Activated CD4-positive, alpha-beta T cell treated with anti-CD3 and anti-CD28 coated beads for 36 hours (primary cell): ENCODE measurements at places on chromosomes 2 and 18.

- no peaks in the 10 kb centered on the region for H3K4me1 ChIP-seq
- H3K36me3 ChIP-seq = no peaks in the 10 kb centered on the region
- DNase-seq = no peak
- no peak overlapping the region for H3K27ac ChIP-seq
These were observed 555.2 kb downstream of the CNTNAP5 start for GRCh38 chr2:124580263-124580662.

GRCh38 chr2:67997903-67998302 is 64.9 kb downstream of the C1D start:
- H3K4me1 ChIP-seq = no peaks in the 10 kb centered on the region
- no peaks in the 10 kb centered on the region for H3K36me3 ChIP-seq
- peaks cover 19% of the 10 kb centered on the region for H3K27me3 ChIP-seq

DNA sequence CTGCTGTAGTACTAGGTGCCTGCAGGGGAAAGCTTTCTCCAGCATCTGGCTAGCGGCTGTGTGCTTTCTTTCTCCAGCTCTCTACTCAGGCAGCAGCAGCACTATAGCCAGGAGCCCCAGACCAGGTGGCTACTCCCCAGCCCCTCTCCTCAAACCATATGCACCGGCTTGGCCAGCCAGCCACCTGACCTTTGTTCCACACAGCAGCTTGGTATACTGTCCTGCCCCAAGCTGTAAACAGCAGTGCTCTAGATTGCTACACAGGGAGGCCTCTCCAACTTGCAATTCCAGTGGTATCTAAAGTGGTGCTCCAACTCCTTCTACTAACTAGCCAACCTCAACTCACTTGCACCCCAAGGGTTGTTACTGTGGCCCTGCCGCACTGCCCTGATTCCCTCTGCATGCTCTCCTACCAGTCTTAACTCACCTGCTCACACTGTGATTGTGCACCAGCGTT is 19.6 kb downstream of the LDAH start:
- H3K27ac ChIP-seq = no peak overlapping the region
- H3K36me3 ChIP-seq = peaks cover 10% of the 10 kb centered on the region

GRCh38 chr2:194907569-194907968 is 749.5 kb upstream of the SLC39A10 start:
- no peak overlapping the region for H3K27ac ChIP-seq
- no peaks in the 10 kb centered on the region for H3K36me3 ChIP-seq
- no peaks in the 10 kb centered on the region for H3K4me1 ChIP-seq
- no peak overlapping the region for H3K4me3 ChIP-seq
- no peaks in the 10 kb centered on the region for H3K27me3 ChIP-seq

DNA sequence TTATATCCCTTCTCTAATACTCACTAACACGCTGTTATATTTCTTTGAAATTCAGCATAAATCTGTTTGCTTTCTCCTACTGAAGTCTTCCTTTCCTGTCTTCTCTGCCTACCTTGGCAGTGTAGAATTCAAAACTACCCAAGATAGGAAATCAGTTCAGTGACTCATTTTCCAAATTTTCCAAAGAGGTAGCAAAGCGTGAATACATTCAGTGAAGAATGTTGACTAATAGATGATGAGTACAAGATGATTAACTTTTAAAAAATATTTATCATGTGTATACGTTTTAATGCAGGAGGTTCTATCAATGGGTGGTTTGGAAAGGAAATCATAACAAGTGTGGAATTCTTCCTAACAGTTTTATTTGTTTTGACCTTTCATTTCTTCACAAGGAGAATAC is 201.9 kb upstream of the SLC8A1 start:
- H3K36me3 ChIP-seq = no peaks in the 10 kb centered on the region
- no peaks in the 10 kb centered on the region for H3K4me1 ChIP-seq
- H3K4me3 ChIP-seq = no peak overlapping the region
- no peaks in the 10 kb centered on the region for H3K27me3 ChIP-seq

DNA sequence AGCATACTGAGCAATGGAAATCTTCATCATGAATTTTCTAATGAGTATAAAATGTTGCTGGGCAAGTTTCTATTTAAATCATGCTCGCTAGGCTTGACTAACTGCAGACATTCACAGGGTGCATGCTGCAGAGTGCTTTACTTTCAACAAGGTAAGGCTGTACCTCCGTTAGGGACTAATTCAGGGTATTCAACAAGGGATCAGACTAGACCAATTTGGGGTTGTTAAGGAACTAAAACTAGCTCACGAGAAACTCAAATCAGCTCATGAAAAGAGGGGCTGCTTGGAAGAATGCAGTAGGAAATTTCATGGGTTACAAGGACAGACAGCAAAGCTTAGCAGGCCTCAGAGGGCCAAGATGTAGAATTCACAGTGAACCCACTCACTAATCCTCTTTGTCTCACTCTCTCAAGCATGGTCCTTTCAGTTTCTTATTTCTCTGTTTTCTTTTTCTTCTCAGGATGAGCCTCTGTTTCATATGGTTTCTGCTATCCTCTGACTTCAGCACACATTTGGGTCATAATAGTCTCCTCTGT is 2.2 kb downstream of the MYO3B start:
- no peaks in the 10 kb centered on the region for H3K36me3 ChIP-seq
- no peak overlapping the region for H3K4me3 ChIP-seq
- no peaks in the 10 kb centered on the region for H3K27me3 ChIP-seq
- H3K27ac ChIP-seq = no peak overlapping the region

DNA sequence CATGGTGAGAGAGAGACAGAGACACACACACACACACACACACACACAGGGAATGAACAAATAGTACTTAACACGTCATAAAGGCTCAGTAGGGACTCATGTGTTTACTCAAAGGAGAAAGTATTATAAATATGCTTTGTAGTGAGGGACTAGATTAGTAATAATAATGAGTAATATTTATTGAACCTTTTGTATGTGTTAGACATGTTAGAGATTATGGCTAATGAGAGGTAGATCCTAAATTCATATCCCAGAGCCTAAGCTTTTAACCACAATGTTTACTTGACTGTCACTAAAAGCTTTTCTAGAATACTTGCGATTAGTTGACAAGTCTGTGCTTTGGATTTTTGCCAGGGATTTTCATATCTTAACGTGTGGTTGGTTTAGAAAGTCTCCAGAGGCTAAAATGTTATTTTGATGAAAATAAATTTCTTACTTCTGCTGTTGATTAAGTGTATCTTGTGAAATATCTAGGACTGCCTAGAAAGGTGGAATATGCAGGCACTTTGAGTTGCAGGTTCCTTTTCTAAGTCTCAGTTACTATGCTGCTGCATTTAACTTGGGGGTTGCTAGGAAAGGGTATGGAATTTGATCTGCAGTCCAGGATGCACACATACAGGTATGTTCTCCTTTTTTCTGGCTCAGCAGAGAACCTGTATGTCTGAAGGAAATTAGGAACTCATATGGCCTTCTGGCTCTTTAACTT is 64.5 kb downstream of the UBR3 start:
- H3K27ac ChIP-seq = no peak overlapping the region
- peaks cover 8% of the 10 kb centered on the region for H3K36me3 ChIP-seq
- H3K4me3 ChIP-seq = no peak overlapping the region
- H3K4me1 ChIP-seq = no peaks in the 10 kb centered on the region
- H3K27me3 ChIP-seq = no peaks in the 10 kb centered on the region
- DNase-seq = no peak

- H3K27me3 ChIP-seq = no peaks in the 10 kb centered on the region
- H3K4me1 ChIP-seq = peaks cover 8% of the 10 kb centered on the region
- H3K36me3 ChIP-seq = peaks cover 38% of the 10 kb centered on the region
- peak overlapping the region; percentile 20 for H3K27ac ChIP-seq
- no peak overlapping the region for H3K4me3 ChIP-seq
These were observed 162.2 kb upstream of the PGAP1 start for GRCh38 chr2:197088694-197089093.

DNA sequence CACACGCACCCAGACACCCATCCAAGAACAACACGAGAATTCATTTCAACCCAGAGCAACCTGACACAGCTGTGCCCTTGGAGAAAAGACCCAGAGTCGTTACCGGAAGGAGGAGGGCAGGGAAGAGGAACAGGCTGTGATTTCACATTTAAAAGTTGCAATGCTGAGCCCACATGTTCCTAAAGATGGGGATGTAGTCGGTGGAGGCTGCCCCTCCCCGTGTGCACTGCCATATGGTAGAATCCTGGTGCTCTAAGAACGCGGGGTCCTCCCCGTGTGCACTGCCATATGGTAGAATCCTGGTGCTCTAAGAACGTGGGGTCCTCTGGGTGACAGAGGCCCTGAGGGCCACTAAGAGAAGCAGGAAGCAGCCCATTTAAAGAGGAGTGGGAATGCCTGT is 10.9 kb downstream of the MTERF4 start:
- no peaks in the 10 kb centered on the region for H3K27me3 ChIP-seq
- H3K4me1 ChIP-seq = peaks cover 27% of the 10 kb centered on the region
- H3K36me3 ChIP-seq = peaks cover 59% of the 10 kb centered on the region
- H3K4me3 ChIP-seq = no peak overlapping the region
- H3K27ac ChIP-seq = peak overlapping the region; percentile 60

DNA sequence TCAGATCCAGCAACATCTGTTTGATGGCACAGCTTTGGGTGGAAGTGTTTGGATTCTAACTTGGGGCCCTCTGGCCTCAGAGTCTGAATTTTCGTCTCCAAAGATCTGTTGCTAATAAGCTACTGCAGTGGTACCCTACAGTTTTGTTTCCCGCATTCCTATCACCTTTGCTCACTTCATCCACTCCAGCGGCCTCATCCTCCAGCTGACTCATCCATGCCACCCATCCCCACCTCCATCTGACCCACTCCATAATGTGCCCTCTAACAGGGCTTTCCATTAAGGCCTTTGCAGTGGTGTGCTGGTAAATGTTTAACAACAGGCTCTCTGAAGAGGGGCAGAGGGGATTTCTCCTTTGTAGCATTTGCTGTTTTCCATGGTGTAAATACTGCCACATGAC is 225.5 kb downstream of the TGIF1 start:
- H3K4me1 ChIP-seq = no peaks in the 10 kb centered on the region
- peaks cover 12% of the 10 kb centered on the region for H3K27me3 ChIP-seq
- H3K27ac ChIP-seq = no peak overlapping the region
- H3K36me3 ChIP-seq = no peaks in the 10 kb centered on the region
- no peak for DNase-seq

DNA sequence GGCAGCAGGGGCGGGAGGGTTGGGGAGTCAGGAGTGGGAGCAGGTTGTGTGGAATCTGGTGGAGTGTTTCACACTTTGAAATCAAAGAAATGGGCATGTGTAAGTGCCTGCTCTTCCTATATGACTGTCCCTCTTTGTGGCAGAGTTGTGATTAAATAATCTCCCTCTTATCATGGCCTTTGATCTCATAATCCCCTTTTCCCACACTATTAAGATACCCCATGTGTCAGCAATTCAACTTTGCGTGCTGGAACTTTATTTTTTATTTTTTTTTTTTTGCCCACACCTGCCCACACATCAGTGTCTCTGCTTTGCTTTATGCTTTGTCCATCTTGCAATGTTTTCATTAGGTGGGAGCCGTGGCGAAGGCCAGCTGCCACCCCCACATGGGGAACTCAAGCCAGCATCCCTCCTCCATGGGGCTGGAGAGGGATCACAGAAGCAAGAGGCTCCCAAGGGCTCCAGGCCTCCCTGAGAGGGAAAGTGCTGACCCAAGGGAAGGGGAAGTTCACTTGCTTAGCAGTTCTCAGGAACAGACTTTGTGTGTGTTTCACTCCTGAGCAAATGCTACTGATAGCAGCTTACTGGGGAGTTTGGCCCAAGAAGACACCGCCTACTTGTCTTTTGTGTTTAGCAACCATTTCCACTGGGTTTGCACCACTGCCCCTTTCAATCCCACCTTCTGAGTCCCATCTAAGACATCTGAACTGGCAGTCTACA is 243.4 kb downstream of the BCL11A start:
- no peak overlapping the region for H3K4me3 ChIP-seq
- H3K4me1 ChIP-seq = peaks cover 11% of the 10 kb centered on the region
- no peaks in the 10 kb centered on the region for H3K36me3 ChIP-seq
- no peak overlapping the region for H3K27ac ChIP-seq

DNA sequence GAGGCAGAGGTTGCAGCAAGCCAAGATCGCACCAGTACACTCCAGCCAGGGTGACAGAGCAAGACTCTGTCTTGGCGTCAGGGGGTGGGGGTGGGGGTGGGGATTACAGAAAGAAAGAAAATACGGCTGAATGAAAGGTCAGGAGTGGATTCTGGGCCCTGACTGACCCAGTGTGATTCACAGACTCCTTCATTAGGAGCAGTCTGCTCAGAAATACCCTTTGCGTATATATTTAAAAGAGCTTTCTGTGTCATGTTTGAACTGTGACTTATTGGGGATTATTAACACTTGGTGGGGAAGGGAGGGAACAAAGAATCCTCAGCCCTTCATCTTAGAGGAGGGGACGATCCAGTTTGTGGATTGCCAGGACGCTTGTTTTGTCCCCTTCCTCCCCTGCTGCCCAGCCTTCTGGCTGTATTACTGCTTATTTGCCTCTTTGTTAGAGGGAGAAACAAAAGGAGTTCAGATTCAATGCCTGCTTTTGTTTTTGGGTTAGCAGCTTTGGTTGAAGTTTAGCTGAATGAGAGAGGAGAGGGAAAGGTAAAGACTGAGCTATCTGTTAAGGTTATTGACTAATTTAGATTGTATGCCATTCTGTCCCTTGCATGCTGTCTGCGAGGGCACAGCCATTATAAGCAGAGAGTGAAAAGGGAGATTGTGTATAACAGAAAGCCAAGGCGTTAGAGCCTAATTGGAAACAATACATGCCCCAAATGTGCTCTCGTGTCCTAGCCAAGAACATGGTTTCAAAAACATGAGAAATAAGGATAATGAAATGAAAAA is 118.3 kb downstream of the FMNL2 start:
- no peak overlapping the region for H3K4me3 ChIP-seq
- H3K27me3 ChIP-seq = peaks cover 3% of the 10 kb centered on the region
- no peaks in the 10 kb centered on the region for H3K4me1 ChIP-seq
- no peak for DNase-seq

GRCh38 chr2:207206011-207206410 is 40.3 kb upstream of the KLF7 start:
- H3K27me3 ChIP-seq = peaks cover 2% of the 10 kb centered on the region
- H3K27ac ChIP-seq = no peak overlapping the region
- no peak for DNase-seq
- no peak overlapping the region for H3K4me3 ChIP-seq

GRCh38 chr2:44237221-44237620 is 38.1 kb upstream of the SLC3A1 start:
- H3K36me3 ChIP-seq = peaks cover 4% of the 10 kb centered on the region
- DNase-seq = peak; percentile 33
- H3K27ac ChIP-seq = peak overlapping the region; percentile 81
- H3K4me3 ChIP-seq = no peak overlapping the region

GRCh38 chr18:76613755-76614120 is 118.7 kb upstream of the ZNF516 start:
- H3K27me3 ChIP-seq = peaks cover 7% of the 10 kb centered on the region
- H3K4me1 ChIP-seq = no peaks in the 10 kb centered on the region
- no peak for DNase-seq
- no peaks in the 10 kb centered on the region for H3K36me3 ChIP-seq
- H3K27ac ChIP-seq = no peak overlapping the region

DNA sequence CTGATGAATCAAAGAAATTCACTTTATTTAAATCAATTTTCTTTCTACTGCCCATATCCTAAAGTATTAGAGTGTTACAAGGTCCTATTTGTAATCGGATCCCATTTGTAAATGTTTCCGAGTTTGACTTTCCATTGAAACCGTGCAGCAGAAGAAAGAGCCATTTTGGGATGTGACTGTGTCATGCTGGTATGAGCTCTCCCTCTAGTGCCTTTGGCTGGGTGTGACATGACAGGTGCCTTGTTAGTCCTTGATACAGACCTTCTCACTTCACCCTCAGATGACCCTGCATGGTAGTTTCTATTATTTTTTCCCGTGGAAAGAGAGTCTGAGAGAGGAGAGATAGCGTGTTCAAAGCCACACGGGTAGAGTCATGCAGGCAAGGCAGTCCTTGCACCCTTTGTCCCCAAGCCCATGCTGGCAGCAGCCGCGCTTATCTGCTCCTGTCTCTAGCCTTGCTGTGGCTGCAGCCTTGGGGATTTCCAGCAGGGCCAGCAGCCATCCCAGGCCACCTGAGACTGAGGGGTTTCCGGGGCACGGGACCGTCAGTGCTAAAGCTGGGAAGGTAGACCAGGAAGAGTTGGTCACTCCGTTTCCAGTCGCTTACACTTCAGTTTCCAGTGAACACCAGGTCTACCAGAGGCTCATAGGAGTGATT is 21.4 kb downstream of the CHMP1B start:
- H3K27ac ChIP-seq = no peak overlapping the region
- H3K27me3 ChIP-seq = peaks cover 6% of the 10 kb centered on the region
- H3K36me3 ChIP-seq = no peaks in the 10 kb centered on the region
